Cardiac muscle cell (in vitro differentiated cells and primary cell): ENCODE measurements at places on chromosomes 6 and 20. TPM values are rescaled to one million over a fixed set of nuclear protein-coding genes. Genes with fewer than 3 reads are reported as not detected.

Gene ETV7
- 0.14 TPM in 1 of 2 replicates, not detected in the other for total RNA-seq

GRCh38 chr6:43714311-43715055, 26.9 kb upstream of the MRPS18A start:
- DNase-seq = no peak

Gene PDE10A
- total RNA-seq = 3.0 and 5.4 TPM in 2 replicates

Gene HTR1E
- 0.39 TPM in 1 of 2 replicates, not detected in the other for total RNA-seq

DNA sequence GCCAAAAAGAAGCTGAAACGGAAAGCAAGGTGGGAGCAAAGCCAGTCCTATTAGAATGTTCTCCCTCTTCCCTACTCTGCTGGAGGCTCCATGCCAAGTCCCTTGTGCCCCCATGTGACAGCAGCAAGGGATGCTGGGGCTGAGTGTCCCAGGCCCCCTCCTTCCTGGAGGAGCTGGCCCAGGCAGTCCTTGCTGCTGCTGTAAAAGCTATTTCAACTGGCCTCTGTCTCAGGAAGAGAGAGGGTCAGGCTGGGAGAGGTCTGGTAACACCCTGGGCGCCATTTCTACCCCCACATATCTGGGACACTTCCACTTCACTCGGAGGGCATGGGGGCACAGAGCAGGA, 25.0 kb downstream of the TTBK1 start:
- no peak for DNase-seq
